Left renal cortex interstitium (tissue), 4 donors: ENCODE measurements at places on chromosomes 2 and 18.

GRCh38 chr2:25481381-25482300 is 139.9 kb upstream of the DNMT3A start:
- no peak for DNase-seq

- DNase-seq, result peak; percentile 49
These were observed 101.9 kb upstream of the CTDP1 start for GRCh38 chr18:79577451-79578395.

- no peak for DNase-seq
These were observed 52.8 kb downstream of the CHMP3 start for GRCh38 chr2:86510436-86510933.

GRCh38 chr2:45747363-45747762 is 95.9 kb downstream of the PRKCE start:
- no peak for DNase-seq

DNA sequence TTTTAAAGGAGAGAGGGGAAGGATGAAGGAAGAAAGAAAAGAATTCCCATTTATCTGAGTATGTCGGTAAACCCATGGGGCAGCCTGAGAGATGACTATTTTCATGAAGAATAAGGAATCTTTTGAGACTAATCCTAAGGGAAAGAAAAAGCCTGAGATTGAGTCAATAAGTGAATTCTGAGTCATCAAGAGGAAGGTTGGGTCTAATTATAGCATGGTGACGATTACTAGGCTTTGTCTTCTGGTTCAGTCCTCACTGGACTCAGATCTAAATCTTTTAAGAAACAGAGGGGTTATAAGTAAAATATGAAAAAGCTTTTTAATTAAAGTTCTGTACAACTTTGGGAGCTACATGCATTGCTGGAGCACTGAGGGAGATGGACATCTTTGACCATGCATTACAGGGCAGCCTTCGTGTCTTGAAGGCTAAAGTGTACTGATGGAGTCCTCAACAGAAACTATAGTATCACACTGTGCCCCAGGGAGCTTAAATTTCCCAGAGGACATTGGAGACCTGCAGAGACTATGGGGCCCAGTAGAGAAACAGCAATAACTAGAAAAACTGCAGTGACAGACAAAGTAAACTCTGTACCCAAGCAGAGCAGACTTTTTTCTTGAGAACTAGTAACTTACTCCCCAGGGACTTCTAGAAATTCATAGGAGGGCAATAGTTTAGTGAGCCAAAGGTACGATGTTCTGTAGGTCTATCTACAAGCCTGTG is 260.9 kb downstream of the RAD51AP2 start:
- DNase-seq, result no peak

GRCh38 chr18:67475673-67476072 is 40.8 kb downstream of the DSEL start:
- no peak for DNase-seq

DNA sequence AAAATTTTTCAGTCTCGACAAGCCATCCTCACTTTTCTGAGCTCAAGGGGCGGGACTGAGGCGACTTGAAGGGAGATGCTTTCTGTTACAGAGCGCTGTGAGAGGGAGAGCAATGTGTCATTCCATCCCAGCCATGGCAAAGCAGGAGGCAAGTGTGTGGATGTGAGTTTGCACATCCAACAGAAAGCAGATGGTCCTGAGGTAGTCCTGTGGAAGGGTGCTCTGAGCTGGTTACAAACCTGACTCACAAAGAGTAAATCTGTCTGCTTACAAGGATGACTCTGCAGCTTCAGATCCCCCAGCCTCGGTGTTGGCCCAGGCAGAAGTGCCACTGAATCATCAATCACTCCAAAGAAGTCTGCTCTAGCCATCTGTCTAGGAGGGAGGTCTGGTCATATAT is 482.0 kb upstream of the DCC start:
- DNase-seq, result no peak

DNA sequence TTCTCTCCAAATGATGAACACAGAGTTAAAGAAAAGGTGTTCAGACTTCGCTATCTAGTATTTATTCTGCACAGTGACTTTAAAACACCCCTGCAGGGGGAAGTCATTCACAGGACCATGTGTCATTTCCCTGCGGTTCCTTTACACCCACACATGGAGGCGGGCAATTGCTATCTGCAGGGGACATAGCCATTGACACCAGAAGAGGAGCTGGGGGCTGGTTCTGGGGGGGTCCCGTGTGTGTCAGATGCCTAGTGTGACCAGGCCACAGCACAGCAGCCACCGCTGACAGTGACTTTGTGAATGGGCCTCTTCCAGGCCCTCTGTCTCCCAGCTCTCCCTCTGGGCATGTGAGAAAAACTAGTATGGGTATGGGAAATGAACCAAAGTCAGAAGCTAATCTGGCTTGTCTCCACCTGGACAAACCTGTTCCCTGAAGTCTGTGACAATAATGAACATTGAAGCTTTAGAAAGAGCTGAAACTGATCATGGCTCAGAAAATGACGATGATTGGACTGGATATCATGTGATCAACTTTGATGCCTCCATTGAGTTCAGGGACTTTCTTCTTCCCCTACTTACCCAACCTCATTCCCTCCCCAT is 7.5 kb upstream of the GBX2 start:
- no peak for DNase-seq

GRCh38 chr18:36255072-36255698 is 42.3 kb upstream of the FHOD3 start:
- no peak for DNase-seq

DNA sequence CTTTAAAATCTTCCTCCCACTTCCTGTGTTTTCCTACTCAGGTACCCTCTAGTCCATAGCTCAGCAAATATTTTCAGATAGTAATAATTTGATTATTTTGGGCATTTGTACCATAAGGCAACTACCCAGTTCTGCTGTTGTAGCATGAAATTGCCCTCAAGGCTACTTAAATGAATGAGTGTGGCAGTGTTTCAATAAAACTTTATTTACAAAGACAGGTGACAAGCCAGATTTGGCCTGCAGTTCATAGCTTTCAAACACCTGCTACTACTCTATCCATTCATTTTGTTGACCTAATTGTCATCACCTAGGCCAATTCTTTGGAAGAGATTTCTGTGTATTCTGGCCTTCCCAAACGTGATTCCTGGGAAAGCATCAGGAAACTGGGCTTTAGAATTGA is 28.9 kb downstream of the NYAP2 start:
- DNase-seq, result no peak

GRCh38 chr2:105038383-105039061 is 653 bp downstream of the MRPS9 start:
- peak; percentile 5 for DNase-seq

- no peak for DNase-seq
These were observed 418.8 kb upstream of the NETO1 start for GRCh38 chr18:73286584-73286983.
